Muscle of back (tissue), 13 donors: ENCODE measurements at places on chromosomes 16 and 17.

GRCh38 chr16:87047221-87048037 lies 269.8 kb downstream of the C16orf95 start:
- DNase-seq: no peak

GRCh38 chr17:50785946-50786570 lies 18.7 kb upstream of the ANKRD40CL start:
- DNase-seq: peak; percentile 78

- DNase-seq: no peak
Observed at GRCh38 chr17:70868149-70868548, 698.8 kb downstream of the KCNJ2 start.

- no peak for DNase-seq
Observed at GRCh38 chr16:81175325-81175891, 63.1 kb upstream of the BCO1 start.

DNA sequence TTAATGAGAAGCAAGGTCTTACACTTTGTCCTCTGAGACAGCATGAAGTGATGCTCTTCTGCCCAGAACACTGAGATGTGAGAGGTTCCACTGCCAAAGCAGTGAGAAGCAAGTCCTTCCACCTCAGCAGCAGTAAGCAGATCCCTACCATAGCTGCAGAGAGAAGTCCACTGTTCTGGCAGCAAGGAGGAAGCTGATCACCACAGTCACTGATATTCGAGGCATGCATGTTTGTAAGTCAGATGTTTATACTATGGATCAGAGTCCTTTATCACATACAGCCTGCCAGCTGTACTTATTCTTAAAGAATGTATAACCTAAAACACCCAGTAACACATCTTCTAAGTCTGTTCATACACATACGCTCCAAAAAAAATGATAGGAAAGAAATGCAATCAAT lies 18.2 kb upstream of the METTL2A start:
- DNase-seq: no peak

DNA sequence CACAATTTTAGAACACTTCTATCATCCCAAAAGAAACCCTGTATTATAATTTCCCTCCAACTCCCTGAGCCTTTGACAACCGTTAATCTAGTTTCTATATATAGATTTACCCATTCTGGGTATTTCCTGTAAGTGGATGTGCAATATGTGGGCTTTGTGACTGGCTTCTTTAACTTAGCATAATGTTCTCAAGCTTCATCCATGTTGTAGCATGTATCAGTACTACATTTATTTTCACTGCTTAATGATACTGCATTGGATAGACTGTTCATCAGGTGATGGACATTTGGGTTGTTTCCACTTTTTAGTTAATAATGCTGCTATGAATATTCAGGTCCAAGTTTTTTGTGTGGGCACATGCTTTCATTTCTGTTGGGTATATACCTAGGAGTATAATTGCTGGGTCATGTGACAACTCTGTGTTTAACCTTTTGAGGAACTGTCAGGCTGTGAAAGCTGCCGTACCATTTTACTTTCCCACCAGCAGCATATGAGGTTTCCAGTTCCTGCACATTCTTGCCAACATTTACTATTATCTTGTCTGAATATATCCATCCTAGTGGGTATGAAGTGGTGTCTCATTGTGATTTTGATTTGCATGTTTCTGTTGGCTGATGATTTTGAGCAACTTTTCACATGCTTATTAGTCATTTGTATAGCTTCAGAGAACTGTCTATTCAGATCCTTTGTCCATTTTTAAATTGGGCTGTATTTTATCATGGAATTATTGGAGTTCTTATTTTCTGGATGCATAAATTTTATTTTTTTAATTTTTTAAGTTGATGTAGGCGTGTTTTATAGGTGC lies 16.4 kb downstream of the REXO5 start:
- DNase-seq: no peak

DNA sequence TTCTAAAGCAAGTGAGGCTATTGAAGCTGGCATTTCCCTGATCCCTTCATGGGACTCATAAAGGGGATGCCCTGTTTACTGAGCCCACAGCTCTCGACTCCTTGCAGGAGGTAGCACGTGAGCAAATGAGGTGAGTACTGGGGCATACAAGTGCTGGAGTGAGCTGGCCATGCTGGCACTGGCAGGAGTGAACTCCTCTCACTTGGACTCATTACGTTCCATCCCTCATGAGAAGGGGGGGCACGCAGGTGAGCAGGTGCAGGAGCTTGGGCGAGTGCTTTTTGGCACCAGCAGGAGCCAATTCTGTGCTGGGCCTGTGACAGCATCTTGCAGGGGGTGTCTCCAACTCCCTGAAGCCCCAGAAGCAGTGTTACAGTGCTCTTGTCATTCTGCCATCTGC lies 337.1 kb upstream of the CA10 start:
- no peak for DNase-seq

GRCh38 chr16:53511084-53511402 lies 8.0 kb upstream of the AKTIP start:
- no peak for DNase-seq

- DNase-seq: no peak
Observed at GRCh38 chr16:85998171-85998867, 99.4 kb downstream of the IRF8 start.

- peak; percentile 51 for DNase-seq
Observed at GRCh38 chr16:11407047-11407982, 62.1 kb downstream of the RMI2 start.

DNA sequence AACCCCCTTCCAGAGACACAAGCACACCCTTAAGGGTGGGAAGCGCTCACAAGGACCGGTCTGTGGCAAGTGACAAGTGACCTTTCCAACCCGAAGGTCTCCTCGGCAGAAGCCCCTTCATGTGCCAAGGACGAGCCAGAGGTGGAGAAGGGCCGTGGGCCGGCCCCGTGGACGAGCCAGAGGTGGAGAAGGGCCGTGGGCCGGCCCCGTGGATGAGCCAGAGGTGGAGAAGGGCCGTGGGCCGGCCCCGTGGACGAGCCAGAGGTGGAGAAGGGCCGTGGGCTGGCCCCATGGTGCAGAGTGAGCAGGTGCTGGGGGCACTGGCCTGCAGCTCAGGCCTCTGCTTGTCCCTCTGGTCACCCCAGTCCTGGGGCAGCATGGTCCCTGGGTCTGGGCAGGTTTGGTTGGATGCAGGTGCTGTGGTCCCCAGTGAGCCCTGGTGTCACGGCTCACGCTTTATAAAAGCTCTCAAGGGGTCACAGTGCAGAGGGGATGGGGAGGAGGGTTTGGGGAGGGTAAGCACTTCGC lies 45.6 kb downstream of the CBFA2T3 start:
- no peak for DNase-seq

DNA sequence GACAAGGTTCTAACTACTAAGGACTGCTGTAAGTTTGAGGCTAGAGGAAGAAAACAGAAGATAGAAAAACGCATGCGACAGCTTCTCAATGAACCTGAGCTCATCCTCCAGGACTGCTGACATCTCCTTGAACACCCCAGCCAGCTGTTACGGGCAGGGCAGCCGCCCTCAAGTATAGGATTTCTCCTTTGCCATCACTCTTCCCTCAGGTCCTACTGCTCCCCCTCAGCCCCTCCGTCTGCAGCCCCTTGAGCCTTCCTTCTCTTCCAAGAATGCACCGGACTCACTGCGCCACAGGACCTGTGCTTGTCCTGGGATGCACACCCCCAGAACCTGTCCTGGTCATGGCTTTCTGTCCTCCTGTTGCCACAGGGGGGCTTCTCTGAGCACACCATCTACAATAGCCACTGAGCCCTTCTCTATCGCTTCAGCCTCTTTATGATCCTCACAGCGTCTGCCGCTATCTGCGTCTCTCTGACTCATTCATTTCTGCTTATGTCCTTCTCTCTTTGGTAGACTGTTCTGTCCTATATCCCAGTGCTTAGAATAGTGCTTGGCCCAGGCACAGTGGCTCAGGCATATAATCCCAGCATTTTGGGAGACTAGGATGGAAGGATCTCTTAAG lies 15.7 kb upstream of the XYLT2 start:
- DNase-seq: no peak

GRCh38 chr17:20116683-20117309 lies 107.6 kb downstream of the SPECC1 start:
- peak; percentile 68 for DNase-seq

DNA sequence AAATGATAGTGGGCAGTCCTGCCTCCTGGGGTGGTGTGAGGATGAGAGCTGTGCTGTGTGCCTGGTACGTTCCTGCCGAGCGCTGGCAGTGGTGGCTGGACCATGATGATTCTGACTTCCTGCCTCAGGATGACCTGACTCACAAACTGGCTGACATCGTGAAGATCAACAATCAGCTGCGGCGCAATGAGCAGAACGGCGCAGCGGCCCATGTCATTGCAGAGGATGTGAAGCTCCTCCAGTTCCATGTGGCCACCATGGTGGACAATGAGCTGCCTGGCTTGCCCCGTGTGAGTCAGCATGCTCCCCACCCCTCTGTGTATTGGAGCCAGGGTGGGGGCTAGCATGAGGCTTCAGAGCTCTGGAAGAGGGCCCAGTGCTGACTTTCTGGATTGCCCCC lies 13.1 kb downstream of the POLR2A start:
- no peak for DNase-seq

DNA sequence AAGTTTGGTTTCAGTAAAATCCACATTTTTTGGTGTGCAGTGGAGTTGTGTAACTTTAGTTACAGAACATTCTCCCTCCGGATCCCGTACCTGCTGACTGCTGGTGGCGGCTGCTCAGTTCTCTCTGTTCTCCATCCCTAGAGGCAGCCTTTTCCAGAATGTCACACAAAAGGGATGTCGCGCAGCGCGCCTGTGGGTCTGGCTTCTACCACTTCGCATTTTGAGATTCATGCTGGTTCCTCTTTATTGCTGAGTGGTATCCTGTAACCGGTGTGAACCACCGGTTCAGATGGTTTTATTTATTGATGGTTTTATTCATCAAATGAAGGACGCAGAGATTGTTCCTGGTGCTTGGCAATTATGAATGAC lies 981 bp upstream of the CEP131 start:
- DNase-seq: no peak

GRCh38 chr16:6804461-6804860 lies 528.2 kb upstream of the RBFOX1 start:
- DNase-seq: no peak

DNA sequence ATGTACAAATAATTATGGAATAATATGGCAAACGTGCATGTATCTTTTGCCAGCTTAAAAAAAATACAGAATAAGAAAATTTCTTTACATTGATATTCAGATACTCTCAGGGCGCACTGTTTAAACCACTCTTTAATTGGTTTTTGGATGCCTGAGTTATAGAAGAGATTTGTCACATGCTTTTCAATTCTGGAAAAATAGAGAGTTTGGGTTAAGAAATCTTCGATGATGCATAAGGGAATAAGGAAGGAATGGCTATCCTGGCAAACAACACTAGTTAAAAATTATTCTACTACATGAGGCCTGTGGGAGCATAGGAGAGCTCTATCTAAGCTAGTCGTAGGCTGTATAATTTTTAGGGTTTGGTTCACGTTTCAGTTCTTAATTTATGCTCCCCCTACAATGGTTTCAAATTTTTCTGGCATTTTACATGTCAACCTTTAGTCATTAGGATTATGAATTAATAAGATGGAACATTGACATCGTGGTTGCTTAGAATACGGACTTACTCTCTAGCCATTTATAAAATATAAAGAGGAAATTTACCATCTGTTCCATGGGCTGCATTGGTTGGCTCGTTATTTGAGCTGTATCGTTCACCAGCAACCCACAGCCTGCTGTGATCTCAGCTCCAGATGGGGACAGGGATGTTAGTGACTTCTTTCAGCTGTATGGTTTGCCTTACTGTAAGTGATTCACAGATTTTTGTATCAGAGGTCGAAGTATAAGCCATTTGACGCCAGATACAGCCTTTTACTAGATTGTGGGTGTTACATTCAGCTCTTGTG lies 15.9 kb downstream of the NARF start:
- peak; percentile 69 for DNase-seq

DNA sequence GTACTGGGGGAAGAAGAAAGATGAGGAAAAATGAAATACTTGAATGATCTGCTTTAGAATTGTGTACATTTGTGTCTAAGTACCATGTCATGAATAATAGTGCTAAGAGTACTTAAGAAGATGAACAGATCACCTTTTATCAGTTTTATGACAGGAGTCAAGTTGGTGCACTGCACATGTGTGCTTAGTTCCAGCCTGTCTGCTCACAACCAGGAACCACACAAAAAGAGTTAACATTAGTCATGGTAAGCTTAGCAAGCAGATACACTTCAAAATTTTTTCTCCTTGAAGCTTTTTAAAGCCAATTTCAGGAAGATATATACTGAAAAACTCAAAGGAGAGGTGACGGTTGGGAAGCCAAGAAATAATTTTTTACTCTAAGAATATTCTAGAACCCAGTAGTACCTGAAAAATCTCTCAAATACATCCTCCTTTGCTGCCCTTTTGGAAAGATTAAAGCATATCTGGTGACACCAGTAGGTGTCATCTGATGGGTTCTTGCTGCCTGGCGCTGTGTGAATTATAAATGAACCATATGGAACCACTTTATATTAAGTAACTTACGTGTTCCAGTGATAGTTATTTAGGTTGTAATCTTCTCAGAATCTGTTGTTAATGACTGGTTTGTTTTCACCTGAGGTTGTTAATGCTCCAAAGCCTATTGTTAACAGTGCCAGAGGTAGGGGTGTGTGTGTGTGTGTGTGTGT lies 93.4 kb downstream of the MSI2 start:
- DNase-seq: no peak
